Fibroblast of the aortic adventitia (primary cell): ENCODE measurements at places on chromosomes 4 and X. TPM values are rescaled to one million over a fixed set of nuclear protein-coding genes. Genes with fewer than 3 reads are reported as not detected.

Gene CXCL9
- total RNA-seq, result not detected in 2 replicates

Gene ZNF630
- total RNA-seq, result 0.81 and 2.0 TPM in 2 replicates

Gene RBM10
- 22.7 and 37.9 TPM in 2 replicates for total RNA-seq

Gene C4orf51
- not detected in 2 replicates for total RNA-seq

Gene PPP1R2C
- not detected in 2 replicates for total RNA-seq

Gene FAM149A
- total RNA-seq, result 10.8 and 15.6 TPM in 2 replicates

Gene NXF2B
- total RNA-seq, result not detected in 2 replicates

Gene LANCL3
- total RNA-seq, result 0.18 TPM in 1 of 2 replicates, not detected in the other

Gene ATP1B4
- total RNA-seq, result not detected in 2 replicates

Gene RXFP1
- total RNA-seq, result 17.8 TPM in 1 of 2 replicates, not detected in the other

Gene S100G
- total RNA-seq, result not detected in 2 replicates

GRCh38 chr4:152382057-152382785 is 153.7 kb downstream of the FBXW7 start:
- DNase-seq, result peak; percentile 45

GRCh38 chr4:186003746-186004145 is 65.2 kb upstream of the TLR3 start:
- no peak for DNase-seq

GRCh38 chr4:8287343-8288280 is 18.1 kb downstream of the HTRA3 start:
- no peak for DNase-seq

DNA sequence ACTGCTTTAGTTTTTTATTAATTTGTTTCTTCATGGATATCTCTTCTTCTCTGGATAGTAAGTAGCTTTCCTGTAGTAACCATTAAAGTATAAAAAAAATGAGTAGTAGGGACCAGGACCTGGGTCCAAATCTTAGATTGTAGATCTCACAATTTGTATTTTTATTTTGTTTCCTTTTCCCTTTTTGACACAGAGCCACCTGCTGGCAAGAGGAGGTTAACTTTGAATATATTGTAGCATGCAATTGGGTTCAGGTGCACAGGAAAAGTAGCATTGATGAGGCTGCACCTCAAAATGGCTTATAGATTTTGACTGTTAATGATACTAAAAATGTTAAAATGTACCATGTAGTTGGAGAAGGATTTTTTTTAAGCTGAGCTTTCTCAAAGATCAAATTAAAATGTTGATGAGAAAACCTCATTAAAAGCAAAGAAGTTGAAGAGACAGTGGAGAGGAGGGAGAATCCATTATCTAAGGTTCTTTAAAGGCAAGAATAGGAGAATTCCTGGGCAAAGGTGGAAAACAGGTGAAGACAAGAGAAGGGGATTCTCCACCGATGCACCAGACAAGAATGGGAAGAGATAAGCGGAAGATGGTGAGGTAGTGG is 48.3 kb upstream of the HPGDS start:
- DNase-seq, result peak; percentile 34

DNA sequence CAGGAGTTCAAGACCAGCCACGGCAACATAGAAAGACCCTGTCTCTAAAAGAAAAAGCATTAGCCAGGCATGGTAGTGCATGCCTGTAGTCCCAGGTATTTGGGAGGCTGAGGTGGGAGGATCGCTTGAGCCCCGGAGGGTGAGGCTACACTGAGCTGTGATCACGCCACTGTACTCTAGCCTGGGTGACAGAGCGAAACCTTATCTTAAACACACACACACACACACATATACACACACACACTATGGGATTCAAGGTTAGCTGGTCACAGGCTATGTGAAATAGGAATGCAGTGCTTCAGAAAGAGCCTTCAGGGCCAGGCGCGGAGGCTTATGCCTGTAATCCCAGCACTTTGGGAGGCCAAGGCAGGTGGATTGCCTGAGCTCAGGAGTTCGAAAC is 23.5 kb downstream of the NLGN3 start:
- no peak for DNase-seq

DNA sequence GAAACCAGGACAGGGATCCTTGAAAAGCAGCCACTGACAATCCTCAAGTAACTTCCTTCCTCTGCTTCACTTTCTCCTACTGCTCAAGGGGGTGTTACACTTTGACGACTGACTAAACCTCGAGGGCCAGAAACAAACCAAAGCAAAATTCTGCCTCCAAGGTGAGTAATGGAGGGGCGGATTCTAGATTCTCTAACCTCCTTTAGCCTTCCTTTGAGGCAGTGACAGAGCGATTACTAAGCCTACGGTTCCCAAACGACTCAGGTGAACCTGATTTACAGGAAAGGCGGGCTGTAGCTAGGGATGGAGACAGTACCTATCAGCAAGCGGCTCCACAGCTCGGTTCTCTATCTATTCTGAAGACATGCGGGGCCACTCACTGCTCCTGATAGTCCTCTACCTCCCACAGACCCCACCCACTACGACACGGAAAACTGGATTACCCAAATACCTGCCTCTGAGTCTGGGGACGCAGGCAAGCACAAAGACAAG is 487 bp downstream of the TBCK start:
- DNase-seq, result peak; percentile 32

GRCh38 chrX:54357414-54358377 is at the start of gene WNK3:
Gene WNK3 (minus strand): TSS chrX:54358046.
- DNase-seq, result peak; percentile 14

DNA sequence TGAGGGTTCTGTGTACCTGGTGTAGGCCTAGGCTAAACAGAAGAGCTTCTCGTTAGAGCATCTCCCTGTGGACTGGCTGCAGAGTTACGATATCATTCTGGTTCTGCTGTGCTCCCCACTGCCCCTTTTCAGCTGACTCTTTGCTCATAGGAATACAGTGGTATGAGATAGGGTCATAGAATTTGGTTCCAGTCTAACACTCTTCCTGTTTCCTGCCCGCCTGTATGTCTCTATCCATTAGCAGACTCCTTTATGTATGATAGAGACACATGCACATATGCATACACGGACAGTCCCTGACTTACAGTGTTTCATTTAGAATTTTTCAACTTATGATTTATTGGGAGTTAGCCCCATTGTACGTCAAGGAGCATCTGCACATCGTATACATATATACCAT is 15.3 kb downstream of the RNF4 start:
- no peak for DNase-seq

- peak; percentile 48 for DNase-seq
Observed at GRCh38 chrX:107684956-107685385, 56.7 kb downstream of the PRPS1 start.

DNA sequence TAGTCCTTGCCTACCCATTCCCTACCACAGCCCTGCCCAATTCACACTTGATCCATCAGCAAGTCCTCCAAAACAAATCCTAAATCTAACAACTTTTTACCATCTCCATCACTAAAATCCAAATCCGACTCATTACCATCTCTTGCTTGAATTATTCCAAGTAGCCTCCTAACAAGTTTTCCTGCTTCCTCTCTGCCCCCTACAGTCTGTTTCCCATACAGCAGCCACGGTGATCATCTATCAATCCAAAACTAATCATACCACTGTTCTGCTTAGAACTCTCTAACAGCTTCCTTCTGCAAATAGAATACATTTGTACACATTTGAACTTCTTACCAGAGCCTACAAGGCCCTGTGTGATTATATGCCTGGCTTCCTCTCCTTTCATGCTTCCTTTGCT is 133.0 kb downstream of the SHROOM4 start:
- no peak for DNase-seq

- no peak for DNase-seq
Observed at GRCh38 chr4:158219623-158220022, 9.3 kb downstream of the TMEM144 start.

DNA sequence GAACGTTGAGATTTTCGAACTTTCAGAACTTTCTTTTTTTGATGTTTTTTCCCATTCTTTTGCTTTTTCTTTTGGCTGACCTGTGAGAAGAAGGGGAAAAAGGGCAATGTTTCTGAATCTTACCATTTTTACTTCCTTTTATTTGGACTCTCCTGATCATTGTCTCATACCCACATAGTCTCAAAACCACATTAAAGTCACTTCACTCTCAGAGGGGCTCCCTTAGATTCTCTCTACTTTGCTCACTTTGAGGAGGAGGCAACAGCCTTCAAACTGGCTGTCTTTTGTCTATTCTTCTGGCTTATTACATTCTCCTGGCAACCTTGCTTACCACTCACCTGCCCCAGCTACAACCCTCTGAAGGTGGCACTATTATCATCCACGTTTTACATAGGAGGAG is 3.7 kb downstream of the CXCL9 start:
- DNase-seq, result no peak

DNA sequence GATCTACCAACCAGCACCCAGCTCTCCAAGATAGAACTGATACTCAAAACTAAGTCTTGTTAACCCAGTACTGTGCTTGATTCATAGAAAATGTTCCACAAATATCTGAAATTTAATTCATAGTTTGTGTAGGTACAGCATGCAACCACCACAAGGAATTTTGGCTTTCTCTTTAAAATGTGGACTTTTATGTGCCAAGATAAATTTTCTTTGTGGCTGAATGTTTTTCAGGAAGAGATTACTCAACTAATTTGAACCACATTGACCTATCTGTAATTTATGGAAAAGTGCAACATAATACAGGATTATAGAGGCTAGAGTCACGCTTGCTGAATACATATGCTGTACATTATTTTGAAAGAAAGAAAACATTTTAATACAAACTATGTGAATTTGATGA is 730.8 kb downstream of the IL1RAPL1 start:
- DNase-seq, result peak; percentile 74

DNA sequence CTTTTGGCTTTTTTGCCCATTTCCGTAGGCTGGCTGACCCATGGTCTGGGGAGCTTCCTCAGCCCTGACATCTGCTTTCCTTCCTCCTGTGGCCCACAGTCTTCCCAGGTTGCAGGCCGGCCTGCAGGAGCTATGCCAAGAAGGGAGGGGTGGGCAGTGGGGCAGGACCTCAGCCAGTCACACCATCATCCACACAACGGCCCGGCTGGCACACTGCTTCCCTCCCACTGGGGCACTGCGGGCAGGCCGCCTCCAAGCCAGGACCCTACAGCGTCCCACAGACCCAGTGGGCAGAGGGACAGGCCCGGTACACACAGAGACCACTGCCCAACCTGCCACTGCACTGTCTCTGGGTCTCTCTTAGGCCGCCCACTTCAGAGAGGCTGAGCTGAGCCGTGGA is 38.0 kb downstream of the CTBP1 start:
- DNase-seq, result no peak

DNA sequence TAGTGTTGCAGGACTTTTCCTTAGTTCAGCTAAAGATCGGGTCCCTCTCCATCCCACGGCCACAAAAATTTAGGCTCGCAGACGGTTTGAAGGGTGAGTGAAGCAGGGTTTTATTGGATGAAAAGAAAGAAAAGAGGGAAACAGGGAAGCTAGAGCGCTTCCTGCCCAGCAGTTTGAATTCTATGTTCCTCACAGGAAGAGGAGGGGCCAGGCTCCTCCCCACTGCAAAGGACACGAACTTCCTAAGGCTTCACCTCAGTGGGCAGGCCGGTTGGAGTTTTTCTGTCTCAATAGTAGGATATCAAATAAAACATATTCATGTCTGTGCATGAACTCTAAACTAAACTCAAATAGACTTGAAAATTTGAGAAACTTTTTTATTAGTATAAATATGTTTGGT is 27.4 kb downstream of the DAPP1 start:
- no peak for DNase-seq

GRCh38 chrX:37993837-37994619 is 12.3 kb upstream of the SYTL5 start:
- DNase-seq, result no peak

DNA sequence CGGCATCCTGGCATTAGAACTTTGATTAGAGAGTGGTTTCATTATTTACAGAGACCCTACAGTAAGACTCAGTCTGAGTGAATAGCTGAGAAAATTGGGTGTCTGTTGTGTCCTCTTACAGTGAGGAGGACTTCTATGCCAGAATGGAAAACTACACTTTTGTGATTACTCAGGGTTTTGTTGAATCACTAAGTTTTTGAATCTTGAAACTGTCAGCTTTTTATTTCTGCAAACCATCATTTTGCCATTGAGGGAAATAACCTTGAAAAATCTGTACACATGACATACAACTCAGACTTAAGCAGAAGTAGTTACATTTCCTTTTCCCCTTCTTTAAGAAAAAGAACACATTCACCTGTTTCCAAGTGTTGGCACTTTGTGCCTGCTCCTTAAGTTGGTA is 117.6 kb upstream of the RASGEF1B start:
- no peak for DNase-seq

GRCh38 chr4:185018834-185019455 is 655 bp downstream of the HELT start:
- DNase-seq, result no peak

- peak; percentile 73 for DNase-seq
Observed at GRCh38 chr4:27009539-27009938, 148.9 kb downstream of the STIM2 start.

DNA sequence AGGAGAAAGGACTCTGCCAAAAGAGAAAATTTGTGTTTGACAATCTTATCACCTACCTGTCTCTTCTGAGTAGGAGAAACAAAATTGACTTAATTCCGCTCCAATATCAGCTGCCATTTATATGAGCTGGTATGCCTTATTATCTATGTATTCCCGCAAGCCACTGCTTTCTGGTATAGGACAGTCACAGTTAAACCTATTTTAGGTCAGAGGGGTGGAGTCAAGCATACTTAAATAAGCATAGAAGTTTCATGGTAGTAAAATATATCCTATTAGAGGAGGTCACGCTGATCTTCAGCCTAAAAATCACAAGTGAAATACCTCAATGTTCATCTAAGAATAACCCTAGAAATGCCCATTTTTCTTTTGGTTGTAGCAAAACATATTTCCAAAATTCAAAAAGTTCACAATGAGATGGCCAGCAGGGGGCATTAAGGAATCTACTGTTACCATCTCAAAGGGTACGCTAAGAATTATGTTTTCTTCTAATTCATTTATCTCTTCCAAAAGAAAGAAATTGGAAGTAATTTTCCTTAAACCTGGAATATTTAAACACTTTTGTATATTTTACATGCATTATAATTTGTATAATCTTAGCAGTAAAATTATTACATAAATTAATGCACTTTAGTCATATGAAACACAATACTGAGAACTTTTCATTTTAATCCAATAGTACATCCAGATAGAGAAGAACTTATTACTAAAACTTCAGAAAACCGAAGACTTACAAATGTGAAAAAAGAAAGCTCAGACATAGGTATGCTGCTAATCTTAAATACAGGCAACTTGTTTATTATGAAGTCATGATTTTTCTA is 10.5 kb downstream of the PPAT start:
- peak; percentile 69 for DNase-seq

- no peak for DNase-seq
Observed at GRCh38 chrX:36431819-36432218, 512.3 kb downstream of the CFAP47 start.

- peak; percentile 10 for DNase-seq
Observed at GRCh38 chr4:187603093-187604025, 392.2 kb upstream of the ZFP42 start.

GRCh38 chr4:37740546-37740945 is 54.4 kb upstream of the RELL1 start:
- no peak for DNase-seq

DNA sequence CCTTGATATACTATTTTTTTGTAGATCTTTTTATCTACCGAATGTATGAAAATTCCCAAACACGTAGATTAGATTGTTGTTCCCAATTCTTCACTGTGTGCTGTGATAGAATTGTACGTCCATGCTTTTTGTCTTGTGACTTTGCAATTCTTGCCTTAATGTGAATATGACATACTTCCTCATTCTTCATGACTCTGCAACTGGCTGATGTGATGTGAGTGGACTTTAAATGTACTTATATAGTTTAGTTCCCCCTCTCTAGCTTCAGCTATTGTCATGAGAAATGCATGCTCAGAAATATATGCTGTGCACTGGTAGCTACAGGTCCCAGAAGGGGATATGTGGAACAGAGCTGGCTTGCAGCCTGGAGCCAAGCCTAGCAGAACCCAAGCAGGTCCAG is 89.4 kb downstream of the FTHL17 start:
- DNase-seq, result no peak

GRCh38 chr4:180101348-180102083 is 2141.7 kb upstream of the TENM3 start:
- DNase-seq, result no peak
